ENCODE measurements at places on chromosomes 7 and 10.

- no peak for DNase-seq
These were observed 50.6 kb downstream of the GRK5 start for GRCh38 chr10:119257899-119258419.

DNA sequence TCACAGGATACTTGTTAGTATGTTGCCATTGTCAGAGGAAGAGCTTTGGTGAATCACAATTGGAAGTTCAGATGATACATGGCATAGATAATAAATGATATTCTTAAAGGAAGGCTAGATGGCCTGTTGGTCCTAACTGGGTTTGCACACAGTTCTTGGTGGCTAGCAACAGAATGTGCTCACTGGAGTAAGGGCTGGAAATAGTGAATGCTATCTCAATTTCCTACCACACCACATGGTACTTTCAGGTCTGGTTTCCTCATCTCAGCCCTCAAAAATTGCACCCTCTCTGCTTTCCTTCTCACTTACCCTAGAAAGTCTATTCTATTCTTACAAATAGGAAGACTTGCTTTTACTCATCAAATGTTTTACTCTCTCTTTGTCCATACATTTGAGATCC lies 622.5 kb downstream of the ANKRD7 start:
- DNase-seq: no peak

DNA sequence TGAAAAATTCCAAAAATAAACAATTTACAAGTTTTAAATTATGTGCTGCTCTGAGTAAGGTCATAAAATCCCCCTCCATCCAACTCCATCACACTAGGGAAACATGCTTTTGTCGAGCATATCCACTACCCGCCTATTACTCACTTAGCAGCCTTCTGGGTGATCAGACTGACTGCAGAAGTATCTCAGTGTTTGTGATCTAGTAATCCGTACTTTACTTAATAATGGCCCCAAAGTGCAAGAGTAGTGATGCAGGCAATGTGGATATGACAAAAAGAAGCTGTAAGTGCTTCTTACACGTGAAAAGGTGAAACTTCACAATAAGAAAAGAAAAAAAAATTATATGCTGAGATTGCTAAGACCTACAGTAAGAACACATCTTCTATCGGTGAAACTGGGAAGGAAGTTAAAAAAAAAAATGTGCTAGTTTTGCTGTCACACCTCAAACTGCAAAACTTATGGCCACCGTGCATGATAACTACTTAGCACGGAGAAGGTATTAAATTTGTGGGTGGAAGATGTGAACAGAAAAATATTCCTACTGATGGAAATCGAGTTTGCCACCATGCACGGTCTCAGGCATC lies 43.2 kb downstream of the SEMA3C start:
- DNase-seq: no peak

DNA sequence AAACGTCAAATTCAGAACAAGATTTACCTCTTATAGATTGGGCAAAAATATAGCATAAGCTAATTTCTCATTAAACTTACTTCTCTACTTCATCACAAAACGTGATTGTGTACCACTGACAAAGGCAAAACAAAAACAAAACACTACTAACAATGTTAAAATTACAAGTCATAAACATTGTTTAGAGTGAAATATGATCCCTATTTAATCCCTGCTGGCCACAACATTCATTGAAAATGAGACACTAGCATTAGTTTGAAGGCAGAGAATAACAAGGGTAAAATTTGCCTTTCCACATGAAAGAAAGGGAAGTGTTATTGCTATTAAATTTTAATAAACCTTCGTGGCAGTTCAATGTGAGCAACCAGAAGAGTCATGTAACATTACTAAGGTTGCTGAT lies 45.0 kb downstream of the SEMA3A start:
- no peak for DNase-seq

DNA sequence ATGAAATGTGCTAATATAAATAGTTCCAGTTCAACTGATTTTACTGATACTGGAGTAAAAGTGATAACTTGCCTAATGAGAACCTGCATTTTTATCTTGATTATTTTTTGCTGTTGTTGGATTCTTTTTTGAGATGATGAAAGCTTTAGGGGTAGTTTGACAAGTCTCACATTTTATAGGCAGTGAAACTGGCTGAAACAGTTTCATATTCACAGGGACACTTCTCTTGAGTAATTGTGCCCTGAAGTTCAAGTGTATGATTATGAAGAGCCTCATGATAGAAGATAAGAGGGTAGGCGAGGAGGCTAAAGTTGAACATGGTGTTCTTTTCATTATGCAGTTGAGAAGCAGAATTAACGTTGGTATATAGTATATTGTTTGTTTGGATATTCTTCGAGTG lies 5.1 kb downstream of the AUTS2 start:
- no peak for DNase-seq

- no peak for DNase-seq
These were observed 11.3 kb upstream of the TRDMT1 start for GRCh38 chr10:17212802-17213221.

- no peak for DNase-seq
These were observed 11.1 kb downstream of the FAM53B start for GRCh38 chr10:124732931-124733570.

DNA sequence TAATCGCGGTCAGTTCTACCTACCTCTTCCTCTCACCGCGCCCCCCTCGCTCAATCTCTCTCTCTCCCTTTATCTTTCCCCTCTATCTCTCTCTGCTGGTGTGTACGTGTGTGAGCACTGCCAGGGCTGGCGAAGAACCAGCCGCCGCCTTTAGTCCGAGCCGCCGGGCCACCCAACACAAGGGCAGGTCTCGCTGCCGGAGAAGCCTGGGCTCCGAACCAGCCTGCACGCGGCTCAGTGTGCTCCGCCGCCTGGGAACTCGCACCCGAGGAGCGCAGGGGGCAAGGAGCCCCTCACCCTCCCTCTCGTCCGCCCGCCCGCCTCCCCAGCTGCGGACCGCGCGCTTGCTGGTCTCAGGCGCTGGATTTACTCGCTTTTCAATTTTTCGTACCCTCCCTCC lies 1.7 kb downstream of the NXPH1 start:
- no peak for DNase-seq

DNA sequence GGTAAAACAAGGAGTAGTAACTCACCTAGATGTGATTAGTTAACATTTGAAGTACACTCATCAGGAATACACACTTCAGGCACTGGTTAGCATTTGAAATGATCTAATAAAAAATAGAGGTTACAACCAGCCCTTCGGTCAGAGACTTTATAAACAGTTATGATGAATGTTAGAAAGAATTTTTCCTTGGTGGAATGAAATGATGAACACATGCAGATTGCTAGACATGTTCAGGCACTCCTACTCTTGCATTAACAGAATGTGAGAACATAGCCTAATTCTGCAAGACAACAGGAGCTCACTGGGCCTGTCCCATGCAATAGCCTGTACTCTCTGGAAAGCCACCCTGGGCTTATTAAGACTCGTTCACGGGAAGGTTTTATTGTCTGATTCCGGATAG lies 47.3 kb upstream of the TECTB start:
- no peak for DNase-seq

- DNase-seq: no peak
These were observed 18.0 kb upstream of the FGFR2 start for GRCh38 chr10:121616291-121616690.

DNA sequence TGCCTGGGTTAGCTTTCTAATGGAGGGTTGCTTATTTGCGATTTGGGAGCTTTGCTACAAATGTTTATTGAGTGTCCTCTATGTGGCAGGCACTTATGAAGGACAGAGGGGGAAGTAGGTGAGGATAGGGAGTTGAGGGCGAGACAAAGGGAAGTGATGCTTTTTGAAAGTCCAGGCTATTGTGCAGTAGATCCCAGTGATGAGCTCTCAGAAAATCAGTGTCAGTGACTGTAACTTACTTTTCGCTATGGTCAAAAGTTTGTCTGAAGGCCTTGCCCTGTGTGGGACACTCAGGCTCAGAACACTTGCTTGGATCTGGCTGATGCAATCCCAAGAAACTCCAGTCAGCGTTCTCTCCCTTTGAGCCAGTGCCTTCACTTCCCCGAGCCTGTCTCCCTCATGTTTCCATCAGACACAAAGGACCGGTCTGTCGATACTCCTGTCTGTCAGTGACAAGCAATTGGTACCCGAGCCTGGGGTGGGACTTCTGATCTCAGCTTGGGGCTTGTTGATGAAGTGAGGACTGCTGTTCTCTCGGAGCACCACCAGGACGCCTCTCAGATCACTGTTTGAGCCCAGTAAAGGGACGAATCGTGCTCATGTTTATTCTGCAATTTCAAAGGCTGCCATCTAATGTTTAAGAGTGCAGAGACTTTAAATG lies 63.1 kb upstream of the SORCS3 start:
- no peak for DNase-seq

- peak; percentile 74 for DNase-seq
These were observed 346.0 kb downstream of the FRMD4A start for GRCh38 chr10:13984647-13985155.

DNA sequence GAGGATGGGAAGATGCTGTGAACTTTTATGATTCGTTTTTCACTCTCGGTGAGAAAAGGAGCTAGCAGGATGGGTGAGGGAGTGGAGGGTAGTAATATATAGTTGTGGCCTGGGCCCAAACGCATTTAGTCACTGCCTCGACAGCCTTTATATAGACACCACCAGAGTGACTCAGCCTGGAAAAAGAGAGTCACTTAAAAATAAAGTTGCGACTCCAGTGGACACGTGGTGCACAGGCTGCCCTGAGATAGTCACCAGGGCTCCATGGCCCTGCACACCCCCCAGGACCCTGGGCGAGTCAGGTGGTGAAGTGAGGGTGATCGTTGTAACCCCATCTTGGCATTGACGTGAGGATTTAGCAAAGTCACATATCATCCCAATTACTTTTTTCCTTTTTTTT lies 106.7 kb downstream of the CUX1 start:
- peak; percentile 72 for DNase-seq

DNA sequence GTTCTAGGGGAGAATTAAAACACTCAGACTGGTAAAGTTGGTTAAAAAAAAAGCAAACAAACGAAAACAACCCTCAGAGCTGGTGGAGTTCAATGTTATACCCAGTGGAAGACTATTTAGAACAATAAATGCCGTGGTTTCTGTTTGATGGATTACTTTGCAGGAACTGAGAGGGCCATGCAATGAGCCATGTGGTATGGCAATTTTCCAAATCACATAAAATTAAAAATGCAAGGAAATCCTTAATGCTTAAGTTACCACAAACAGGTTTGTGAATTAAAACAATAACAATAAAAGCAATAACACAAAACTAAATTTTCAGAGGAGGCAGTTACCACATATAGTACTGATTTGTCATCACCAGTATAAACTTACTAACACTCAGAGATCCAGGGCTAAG lies 96.9 kb downstream of the RTKN2 start:
- DNase-seq: no peak

DNA sequence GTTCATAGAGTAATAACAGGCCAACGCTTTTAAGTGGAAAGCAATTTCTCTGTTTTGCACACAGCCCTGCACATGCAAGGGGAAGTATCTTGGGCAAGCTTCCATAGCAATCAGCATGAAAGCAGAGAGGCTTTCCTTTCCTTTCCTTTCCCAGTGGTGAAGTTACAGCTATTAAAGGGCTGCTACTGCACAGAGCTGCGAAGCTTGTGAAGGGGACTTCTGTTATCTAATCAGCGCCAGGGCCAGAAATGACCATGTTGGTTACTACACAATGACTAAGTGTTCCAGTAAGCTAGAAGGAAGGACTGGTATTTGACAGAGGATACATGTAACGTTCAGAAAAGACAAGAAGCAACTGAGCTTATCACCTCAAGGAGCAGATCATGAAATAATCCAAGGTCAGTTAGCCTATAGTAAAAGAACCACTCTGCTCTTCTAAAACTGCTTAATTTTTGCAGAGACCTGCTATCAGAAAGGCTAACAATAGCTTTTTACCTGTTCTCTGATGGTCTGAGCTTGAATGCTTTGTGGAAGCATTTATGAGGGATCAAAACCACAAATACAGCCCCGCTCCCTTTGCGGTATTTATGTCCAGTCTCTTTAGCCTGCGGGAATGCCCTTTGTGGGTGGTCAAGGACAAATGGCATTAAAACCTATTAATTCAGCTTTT lies 45.9 kb downstream of the SGMS1 start:
- no peak for DNase-seq

DNA sequence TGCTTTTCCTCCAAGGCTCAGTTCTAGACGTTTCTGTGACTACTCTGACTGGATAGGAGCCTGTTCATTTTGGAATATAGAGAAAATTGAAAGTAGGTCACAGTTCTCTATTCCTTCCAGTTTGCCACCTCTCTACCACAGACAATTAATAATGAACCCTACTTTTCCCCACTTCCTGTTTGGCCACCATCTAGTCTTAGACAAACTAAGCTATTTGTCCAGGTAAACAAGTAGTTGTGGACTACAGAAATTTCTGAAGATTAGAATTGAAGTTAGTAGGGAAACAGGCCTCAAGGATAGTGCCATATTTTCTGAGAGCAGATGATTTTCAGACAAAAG lies 87.0 kb downstream of the AUTS2 start:
- no peak for DNase-seq

GRCh38 chr10:88991161-88991898 lies 732 bp downstream of the FAS start:
- peak; percentile 51 for DNase-seq

GRCh38 chr10:113214331-113214730 lies 264.3 kb downstream of the TCF7L2 start:
- no peak for DNase-seq
